ENCODE measurements at places on chromosomes 13 and 19.

- DNase-seq = no peak
Measured at GRCh38 chr19:50425581-50425980, 6.8 kb downstream of the SPIB start.

GRCh38 chr19:1274081-1274851, 1.1 kb upstream of the FAM174C start:
- DNase-seq = no peak

GRCh38 chr19:14147797-14148605, 11.6 kb upstream of the ASF1B start:
- peak; percentile 35 for DNase-seq

DNA sequence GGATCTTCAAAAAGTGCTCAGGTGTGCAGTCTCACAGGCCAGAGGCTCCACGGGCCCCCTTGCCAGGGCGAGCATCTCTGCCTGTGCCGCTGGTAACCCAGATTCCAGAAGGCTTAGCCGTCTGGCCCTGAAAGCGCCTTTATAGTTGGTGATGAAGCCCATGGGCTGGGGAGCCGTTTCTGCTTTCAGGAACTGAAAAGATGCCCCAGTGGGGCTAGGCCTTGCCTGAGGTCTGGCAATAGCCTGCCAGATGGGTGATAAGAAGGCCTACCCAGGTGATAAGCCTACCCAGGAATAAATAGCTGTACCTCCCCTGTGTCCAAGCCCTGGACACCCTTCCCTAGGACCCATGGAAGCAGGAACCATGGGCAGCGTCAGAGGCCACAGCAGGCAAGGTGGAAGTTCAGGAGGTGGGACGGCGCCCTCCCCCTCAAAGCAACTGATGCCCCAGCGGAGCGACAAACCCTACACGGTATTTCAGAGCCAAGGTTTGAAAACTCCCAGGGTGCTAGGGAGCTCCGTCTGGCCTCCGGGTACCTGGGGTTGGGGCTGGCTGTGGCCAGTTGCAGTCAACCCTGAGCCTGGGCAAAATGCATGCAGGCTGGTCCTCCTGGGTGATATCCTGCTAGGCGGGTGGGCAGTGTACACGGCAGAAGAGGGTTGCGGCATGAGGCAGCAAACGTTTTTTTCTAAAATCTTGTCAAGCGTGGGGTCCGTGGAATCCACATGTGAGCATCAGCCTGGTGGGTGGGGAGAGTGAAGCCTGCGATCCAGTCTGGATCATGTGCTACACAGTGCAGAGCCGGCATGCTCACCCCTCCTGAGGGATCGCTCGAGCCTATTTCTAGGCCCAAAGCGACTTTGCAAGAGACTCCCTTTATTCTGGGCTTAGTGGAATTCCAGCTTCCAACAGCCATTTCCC, 45.3 kb downstream of the ACTN4 start:
- DNase-seq = no peak

DNA sequence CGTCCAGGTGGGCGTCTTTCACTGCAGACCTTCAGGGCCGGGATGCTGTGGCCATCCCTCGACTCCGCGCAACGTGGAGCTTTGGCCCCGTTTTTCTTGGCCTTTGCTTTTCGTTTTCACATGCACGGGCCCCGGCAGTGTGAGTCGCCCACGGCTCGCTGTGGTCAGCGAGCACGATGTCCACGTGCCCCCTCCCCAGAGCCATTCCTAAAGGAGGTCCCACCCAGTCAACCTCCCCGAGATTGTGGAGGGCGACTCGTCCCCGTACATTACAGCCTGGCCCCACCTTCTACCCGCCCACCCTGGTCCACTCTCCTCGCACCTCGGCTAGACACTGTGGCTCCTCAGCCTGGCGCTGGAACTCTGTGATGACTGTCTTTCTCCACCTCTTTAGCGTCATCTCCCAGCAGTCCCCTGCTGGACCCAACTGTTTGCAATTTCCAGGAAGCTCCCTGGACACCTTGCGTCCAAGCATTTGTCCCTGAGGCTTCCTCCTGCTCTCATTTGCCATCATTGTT, 405 bp downstream of the ZNF446 start:
- no peak for DNase-seq

DNA sequence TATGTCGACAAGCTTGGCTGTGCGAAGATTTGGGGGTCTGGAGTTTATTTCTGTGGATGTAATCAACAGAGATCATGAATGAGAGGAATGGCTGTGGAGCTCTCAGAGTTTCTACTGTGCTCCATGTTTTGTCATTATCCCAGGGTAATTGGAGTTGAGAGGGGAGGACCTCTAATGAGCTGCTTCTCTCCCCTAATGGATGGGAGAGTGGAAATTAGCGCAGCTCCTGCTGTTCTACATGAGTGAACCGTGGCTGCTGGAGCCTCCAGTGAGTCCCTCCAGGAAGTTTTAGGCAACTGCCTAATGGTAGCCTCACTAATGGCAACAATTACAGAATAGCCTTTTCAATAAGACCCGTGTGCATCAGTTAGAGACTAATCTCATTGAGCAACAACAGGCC, 31.3 kb upstream of the FGF9 start:
- DNase-seq = no peak

- no peak for DNase-seq
Measured at GRCh38 chr13:20053016-20053415, 94.5 kb downstream of the ZMYM2 start.

DNA sequence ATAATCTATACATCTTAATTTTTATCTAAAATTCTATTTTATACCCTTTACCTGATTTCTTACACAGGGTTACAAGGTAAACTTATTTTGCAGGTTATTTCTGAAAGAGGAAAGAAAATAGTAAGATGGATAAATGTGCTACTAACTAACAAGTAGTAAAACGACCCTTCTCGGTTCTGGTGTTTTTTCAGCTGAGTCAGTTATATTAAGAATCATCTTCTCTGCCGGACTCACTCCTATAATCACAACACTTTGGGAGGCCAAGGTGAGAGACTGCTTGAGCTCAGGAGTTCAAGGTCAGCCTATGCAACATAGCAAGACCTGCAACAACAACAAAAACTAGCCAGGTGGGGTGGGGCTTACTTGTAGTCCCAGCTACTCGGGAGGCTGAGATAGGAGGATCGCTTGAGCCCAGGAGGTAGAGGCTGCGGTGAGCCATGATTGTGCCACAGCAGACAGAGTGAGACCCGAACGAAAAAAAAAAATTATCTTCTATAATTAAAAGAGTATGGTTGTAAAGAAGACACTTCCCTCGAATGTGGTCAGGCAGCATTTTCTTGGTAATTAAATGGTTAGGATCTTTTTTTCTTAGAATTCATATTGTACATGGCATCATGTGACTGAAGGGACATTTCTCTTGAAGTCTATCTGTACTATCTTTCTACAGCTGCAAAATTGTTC, 27.9 kb upstream of the RCBTB2 start:
- DNase-seq = no peak

DNA sequence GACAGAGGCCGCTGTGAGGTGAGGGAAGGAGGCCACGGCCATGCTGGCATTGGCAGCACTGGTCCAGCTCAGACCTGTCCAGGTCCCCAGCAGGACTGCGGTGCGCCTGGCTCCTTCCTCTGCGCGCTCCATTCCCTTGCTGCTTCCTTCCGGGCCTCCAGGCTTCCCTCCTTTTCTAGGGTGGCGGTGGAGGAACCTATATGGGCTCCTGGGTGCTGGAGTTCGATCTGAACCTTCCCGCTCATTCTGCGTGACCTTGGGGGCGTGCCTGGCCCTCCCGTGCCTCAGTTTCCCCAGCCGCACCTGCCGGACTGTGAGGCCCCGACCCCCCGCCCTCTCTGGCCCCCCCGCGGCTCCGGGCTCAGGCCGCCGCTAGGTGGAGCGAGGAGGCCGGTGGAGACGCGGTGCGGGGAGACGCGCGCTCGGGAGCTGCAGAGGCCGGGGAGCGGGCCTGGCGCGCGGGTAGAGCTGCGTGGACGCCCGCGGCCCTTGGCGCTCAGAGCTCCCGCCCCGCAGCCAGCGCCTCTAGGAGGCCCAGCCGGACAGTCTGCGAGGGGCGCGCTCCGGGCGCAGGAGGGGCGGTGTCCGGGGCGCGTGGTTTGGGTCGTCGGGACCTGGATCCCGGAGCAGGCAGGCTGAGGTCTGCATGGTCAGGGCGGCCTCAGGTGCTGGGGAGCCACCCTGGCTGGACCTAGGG, 29.9 kb downstream of the EFNA2 start:
- DNase-seq = no peak

- DNase-seq = no peak
Measured at GRCh38 chr13:28246891-28247290, 108.5 kb downstream of the PAN3 start.

- no peak for DNase-seq
Measured at GRCh38 chr13:109985871-109986450, 199.6 kb upstream of the IRS2 start.

DNA sequence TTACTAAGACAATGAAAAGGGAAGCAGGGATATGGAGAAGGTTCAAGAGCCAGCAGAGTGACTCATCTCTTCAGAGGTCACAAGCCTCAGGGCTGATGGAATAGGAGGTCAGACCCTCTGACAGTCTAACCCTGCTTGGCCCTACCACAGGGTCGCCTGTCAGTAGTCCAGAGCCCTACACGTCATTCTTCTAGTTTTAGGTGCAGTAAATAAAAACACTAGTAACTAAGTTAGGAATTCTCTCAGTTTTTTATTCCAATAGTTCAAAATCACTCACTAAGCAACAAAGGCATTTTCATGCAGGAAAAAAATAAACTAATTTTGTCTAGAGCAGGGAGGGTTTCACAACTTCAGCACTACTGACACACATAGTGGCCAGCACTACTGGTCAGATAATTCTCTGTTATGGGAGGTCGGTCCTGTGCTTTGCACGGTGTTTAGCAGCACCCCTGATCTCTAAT, 27.2 kb downstream of the FOXO1 start:
- DNase-seq = no peak

- no peak for DNase-seq
Measured at GRCh38 chr13:91134803-91135184, 212.7 kb upstream of the MIR17HG start.

DNA sequence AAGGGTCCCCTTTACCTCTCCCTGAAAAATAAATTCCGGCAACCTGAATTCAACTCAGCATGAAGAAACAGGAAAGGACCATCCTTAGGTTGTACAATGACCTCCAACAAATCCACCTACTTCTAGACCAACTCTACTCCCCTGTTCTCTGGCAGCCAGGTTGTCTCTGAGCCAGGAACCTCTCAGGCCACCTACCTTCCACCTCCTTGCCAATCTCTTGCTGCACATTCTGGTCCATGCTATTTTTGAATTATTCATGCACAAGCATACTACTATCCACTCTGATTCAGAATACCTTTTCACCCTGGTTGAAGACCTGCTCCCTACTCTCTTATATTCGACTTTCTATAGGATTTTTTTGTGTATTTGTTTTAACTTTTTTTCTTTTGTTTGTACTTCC, 415.0 kb upstream of the ZNF507 start:
- no peak for DNase-seq

- no peak for DNase-seq
Measured at GRCh38 chr13:50243931-50244330, 228.7 kb downstream of the KCNRG start.

GRCh38 chr13:30165071-30165470, 142.3 kb downstream of the KATNAL1 start:
- DNase-seq = no peak

DNA sequence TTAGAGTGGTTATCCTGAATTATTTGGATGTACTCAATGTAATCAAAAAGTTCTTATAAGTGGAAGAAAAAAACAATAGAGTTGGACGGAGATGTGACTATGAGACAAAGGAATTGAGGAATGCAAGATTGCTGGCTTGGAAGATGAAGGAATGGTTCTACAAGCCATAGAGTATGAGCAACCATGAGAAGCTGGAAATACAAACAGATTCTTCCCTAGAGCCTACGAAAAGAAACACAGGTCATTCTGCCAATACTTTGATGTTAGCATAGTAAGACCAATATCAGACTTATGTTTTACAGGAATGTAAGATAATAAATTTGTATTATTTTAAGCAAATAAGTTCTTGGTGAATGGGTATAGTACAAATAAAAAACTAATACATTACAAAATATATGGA, 249.2 kb downstream of the DIAPH3 start:
- DNase-seq = no peak

- DNase-seq = no peak
Measured at GRCh38 chr13:41944635-41945397, 16.1 kb downstream of the VWA8 start.

- DNase-seq = peak; percentile 55
Measured at GRCh38 chr19:13212759-13213330, 62.6 kb downstream of the IER2 start.

- no peak for DNase-seq
Measured at GRCh38 chr13:31945202-31945961, 86.2 kb upstream of the FRY start.

GRCh38 chr13:33270895-33271538, 14.5 kb downstream of the STARD13 start:
- DNase-seq = no peak
